ENCODE measurements at places on chromosomes 12 and 14. TPM values are rescaled to one million over a fixed set of nuclear protein-coding genes. Genes with fewer than 3 reads are reported as not detected.

DNA sequence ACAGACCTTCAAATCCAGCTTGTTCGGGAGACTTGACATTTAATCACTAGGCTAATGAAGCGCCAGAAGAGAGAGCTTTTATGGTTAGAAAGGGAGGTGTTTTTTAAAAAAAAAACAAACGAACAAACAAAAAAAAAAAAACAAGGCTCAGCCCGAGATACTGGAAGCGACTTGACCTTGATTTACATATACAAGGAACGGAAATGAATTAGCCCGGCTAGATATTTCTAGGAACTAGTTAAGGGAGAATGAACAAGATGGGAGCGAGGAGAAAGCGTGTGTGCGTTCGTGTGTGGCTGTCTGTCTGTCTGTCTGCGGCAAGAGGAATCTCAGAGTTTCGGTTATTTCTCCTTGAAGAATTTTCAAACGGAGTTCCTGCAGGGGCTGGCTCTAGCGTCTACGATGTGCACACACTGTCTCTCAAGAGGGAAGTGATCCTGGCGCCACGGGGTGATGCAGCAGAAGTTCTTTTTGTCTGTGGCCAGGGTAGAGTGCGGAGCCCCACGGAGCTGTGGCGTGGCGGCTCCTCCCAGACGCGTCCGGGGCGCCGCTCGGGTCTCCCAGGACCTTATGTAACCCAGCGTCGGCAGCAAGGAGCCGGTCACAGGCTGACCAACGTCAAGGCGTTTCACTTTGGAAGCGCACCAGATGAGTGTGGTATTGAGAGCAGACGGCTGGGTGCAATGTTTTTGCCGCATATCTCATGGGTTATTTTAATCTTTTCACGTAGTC lies 18.8 kb downstream of the SOCS2 start:
- no peak for DNase-seq

- no peak for DNase-seq
These were observed 250.8 kb downstream of the EGLN3 start for GRCh38 chr14:33700052-33700451.

DNA sequence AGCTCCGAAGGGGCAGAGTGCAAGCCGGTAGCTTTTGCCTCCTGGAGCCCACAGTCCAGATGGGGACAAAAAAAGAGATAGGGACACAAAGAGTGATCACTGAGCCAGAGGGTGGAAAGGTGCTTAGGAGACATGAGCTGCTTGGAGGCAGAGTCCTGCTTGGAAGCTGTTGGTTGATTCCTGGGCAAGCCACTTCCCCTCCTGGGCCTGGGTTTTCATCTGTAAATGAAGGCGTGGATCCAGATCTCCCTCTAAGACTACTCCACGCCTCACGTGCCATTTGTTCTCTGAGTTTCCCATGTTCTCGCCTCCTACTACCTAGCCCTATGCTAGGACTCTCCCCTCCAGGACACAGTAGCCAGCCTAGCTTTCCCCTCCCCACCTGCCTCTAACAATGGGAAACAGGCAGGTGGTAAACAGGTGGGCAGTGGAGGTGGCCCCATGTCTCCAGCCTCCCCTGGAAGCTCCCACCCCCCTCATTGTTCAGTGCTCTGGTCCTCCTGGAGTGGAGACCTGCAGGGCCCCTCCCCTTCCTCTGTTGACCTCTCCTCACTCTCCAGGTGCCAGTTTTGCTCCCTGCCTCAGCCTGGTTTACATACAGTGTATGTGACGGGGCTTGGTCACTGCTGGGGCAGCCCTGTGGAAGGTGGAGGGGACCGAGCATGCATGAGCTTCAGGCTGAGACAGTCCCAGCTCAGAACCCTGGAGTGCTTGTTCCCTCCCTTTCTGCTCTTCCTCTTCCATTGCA lies 3.8 kb downstream of the SERPINA3 start:
- no peak for DNase-seq

- DNase-seq = no peak
These were observed 45.6 kb downstream of the OVCH1 start for GRCh38 chr12:29451888-29452287.

DNA sequence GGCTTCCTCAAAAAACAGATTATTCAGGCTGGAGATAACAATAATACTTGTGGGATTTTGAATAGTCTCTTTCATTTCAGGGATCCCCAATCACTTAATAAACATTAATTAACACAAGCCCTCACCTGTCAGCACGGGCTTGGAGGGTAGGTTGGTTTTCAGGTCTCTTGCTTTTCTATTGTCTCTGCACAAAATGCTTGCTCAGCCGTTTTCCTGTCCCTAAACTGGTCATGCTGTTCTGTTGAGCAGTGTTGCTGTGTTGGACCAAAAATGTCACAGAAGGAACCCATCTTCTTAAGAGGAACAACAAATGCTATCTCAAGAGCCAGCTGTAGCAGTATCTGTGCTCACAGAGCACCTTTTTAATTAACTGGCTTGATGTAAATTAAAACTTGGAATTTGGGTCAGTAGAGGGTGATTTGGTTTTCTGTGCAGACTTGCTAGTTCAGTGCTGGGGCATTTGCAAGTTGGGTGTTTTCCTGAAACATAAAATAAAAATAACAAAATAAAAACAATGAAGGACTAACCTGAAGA lies 231.8 kb upstream of the CRY1 start:
- DNase-seq = no peak

- no peak for DNase-seq
These were observed 1.1 kb downstream of the LIN52 start for GRCh38 chr14:74085828-74086227.

DNA sequence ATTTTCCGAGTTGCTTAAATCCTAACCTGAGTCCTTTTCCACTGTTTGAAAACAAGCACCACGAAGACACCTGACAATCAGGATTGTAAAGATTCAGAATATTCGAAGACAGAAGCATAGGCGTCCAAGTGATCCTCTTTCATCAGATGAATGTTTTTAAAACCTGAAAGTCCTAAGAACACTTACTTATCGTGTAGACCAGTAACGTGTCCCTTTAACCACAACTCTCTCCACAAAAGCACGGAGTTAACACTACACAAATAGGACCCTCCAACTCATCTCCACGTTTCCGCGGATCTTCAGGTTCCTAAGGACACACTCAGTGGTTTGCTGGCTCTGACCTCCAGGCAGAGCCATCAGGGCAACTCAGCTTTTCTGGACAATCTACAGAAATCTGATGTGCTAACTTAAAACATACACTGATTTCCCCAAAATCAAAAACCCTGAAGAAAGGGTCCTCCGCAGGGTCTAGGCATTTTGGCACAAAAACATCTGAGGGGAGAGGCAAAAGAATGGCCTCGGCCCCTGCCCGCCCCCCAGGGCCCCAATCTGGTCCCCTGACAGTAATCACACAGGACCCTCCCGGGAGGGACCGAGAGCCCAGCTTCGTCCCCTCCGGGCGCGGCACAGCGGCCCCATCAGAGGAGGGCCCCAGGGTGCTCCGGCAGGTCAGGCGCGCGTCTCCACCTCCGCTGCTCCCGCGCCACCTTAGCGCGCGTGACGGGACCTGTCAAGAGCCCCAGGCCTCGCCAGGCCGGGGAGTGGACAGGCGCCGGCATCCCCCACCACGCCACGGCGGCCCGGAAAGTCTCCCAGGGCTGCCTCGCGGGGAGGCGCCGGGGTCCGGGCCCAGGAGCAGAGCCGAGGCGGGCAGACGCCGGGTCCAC lies 925 bp downstream of the DICER1 start:
- no peak for DNase-seq

DNA sequence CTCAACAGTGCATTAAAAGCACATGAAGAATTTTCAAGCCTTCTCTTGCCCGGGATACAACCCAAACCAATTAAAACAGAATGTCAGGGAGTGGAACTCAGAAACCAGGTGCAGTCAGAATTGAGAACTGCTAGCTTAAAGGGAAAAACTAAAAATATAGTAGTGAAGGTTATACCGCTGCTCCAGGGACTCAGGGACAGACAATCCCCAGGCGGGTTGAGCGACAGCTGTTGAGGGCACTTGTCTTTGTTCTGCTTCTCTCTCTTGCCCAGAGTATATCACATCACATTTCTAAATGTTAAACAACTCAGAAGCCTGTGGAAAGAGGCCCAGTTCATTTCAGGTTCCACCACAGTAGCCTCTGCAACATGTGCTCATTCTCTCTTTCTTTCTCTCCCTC lies 93.1 kb downstream of the SLC5A8 start:
- no peak for DNase-seq

DNA sequence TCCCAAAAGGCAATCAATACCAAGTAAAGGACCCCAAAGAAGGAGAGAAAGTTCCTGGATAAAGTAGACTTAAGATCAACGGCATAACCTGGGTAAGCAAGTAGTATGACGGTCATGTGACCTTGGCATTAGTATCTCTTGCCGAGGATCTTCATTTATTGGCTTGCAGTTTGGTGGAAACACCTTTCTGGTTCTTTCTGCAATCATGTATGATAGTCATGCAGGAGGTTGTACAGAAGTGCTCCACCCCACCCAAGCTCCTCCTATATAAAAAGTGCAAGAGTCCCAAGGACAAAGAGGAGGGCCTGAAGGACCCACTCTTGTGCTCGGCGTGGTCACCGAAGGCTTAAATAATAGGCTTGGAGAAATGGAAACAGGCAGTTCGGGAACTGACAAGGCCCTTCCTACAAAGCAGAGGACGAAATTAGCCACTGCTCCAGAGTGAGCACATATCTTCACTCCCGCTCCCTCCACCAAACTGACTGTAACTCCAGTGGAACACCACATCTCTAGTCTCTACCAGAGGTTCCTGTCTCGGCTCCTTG lies 750 bp downstream of the CS start:
- DNase-seq = no peak

Gene MYO1H
- total RNA-seq = not detected

Gene RACGAP1
- 49.2 TPM for total RNA-seq

Gene LRTM2
- total RNA-seq = not detected

Gene CLEC4D
- not detected for total RNA-seq
